ENCODE measurements at places on chromosomes 16 and 17.
A peak's percentile ranks its signal among the peaks of the same experiment; 100 is the strongest.

DNA sequence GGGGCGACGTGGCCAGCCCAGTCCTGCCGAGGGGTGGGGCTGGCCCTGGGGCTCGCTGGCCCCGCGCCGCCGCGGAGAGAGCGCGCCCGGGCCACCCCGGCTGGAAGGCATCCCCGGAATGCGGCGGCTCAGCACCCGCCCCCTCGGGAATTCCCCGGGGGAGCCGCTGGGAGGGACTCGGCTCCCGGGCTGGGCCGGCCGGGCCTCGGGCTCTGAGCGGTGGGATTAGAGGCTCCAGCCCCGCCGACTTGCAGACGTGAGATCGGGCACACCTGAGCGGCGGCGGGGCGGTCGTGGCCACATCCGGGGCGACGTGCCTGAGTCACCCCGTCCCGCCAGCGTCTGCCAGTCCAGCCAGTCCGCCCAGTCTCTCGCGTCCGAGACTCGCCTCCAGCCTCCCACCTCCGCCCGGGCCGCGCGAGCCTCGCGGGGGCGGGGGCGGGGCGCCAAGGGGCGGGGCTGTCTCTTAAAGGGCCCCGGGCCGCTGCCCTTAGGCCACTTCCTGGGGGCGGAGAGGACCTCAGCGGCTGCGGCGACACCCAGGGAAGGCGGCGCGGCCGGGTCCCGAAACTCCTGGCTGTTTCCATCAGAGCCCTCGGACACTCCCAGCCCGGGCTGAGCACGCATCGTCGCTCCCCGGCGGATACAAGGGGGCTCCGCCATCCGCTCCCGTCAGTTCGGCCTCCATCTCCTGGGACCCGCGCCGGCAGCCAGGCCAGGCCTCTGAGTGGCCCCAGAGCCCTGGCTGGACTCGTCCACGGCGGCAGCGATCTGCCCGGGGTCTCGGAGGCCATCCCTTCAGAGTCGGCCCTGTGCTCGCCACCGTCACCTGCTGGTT, at the start of gene KCTD11:
TSS of gene KCTD11 (plus strand) at position 498 of the 838 bp plus-strand sequence.
- no peak for DNase-seq

GRCh38 chr17:2137342-2138098, 82.6 kb downstream of the HIC1 start:
- DNase-seq, result no peak

DNA sequence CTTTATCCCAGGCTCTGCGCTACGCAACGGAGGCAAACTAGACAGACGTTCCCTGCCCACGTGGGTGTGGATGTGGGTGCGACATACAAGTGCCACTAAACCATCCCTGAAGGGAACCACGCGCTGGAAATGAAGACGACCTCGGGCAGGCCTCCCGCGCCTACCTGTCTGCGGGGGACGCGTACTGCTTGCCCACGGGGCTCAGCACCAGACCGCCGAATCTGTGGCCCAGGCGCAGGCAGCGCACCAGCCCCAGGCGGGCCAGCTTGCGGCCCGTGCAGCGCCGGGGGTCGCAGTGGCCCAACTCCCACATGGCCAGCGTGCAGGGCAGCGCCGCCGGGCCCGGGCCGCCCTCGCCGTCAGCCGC, 480 bp downstream of the TSR3 start:
- DNase-seq, result no peak

DNA sequence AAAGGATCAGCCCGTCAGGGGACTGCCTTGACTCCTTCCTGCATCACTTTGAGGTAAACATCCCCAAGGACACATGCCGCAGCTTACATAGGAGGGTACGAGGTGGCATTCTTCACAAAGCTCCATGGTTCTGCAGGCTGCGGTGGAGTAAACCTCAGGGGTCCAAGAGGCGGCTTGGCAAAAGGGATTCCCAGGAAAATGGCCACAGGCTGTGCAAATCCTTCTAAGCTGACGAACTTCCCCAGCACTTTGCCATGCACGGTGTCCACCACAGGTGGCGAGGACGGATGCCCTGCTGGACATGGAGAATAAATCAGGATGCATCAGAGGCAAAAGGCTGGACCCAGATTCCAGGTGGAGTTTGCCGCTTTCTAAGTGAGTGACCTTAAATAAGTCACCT, 4.2 kb downstream of the CES1 start:
- no peak for DNase-seq

- no peak for DNase-seq
These were observed 11.2 kb downstream of the SPNS3 start for GRCh38 chr17:4444782-4445473.

- no peak for DNase-seq
These were observed 90.7 kb upstream of the WSB1 start for GRCh38 chr17:27203241-27203640.

- DNase-seq, result no peak
These were observed 27.1 kb downstream of the PMP22 start for GRCh38 chr17:15238057-15238456.

GRCh38 chr16:69941251-69942098, 9.7 kb upstream of the CLEC18A start:
- DNase-seq, result no peak

DNA sequence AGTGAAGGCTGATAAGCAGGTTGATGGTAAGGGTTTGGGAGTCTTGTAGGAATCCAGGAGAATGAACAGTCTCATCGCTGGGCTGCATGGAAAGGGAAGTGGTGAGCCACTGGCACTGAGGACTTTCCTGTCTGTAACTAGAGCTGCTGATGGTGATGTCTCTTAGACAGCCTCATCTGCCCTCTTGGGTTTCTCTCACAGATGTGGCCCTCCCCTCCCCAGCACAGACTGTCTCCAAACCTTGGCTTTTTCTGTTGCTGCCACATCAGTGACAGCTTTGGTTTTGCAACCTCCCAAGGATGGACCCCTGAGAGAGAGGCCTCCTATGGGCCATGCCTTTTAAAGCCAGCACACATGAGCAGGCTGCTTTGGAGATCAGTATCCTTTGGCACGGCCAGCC, 16.9 kb downstream of the PLCG2 start:
- no peak for DNase-seq

GRCh38 chr16:9160551-9160911, 69.1 kb downstream of the HAPSTR1 start:
- no peak for DNase-seq

DNA sequence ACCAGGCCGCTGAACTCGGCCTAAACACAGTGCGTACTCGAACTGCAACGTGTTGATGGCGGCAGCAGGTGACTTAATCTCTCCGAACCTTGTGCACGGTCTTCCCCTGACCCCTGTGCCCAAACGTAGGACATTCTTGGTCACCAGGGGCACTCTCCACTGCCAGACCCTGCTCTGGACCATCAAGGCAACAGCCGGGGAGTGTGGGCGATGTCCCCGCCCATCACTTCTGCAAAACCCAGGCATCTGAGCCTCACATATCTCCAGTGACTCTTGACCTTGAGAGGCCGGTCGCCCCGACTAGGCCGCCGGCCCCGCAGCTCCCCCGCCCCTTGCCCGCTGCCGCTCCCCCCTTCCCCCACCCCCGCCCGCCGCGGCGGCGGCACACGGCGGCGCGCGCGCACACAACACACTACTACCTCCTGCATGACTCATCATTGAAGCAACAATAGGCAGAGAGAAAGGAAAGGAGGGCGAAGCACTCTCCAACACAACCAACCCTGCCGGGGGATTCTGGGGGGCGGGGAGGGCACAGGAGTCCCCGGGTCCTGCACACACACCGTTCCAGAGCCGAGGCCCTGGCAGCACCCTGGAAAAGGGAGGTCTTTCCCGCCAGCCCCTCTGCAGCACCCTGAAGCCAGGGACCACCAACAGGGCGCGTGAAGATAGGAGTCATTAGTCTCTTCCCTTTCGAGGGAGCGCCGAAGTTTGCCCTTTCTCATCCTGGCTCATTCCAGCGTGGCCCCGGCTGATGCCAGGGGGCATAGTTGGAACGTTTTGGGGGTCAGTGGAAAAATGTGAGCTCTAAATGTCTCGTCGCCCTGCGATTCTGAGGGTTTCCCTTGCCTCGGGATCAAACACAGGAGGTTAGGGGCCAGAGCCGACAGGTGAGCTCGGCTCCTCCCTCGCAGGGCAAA, 1.9 kb downstream of the MNT start:
- peak; percentile 43 for DNase-seq

DNA sequence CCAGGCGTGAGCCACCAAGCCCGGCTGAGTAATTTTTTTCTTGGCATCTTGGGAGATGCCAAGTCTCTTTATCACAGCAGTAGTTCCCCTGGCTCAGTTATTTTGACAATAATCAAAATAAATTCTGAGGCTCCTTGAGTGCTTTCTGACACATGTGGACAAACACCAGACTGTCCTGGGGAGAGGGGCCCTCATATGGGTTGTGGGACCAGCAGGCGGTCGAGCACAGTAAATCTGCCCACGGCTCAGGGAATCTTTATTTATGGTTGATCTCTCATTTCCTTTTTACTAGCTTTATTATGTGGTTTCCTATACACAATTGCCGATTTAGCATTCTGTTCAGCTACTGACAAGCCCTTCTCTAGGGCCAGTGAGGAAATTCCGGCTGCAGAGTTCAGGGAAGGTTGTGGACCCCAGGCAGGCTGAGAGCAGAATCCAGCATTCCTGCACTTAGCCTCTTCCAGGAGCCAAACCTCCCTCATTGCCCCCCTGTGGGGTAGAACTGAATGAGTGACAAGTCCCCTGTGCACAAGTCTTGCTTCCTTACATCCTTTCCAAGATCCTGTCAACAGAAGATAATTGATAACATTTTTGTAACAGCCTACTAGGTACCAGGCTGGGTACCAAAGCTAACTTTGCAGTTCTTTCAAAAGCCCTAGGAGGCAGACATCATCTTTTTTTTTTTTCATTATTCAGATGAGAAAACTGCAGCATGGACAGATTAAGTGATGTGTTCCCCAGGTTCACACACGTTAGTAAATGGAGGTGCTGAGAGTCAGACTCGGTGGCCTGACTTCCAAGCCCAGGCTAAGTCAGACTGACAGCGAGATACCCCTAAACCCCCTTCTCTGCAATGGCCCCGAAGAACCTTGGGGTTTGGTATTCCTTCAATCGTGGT, 40.2 kb downstream of the HS3ST3B1 start:
- DNase-seq, result no peak

DNA sequence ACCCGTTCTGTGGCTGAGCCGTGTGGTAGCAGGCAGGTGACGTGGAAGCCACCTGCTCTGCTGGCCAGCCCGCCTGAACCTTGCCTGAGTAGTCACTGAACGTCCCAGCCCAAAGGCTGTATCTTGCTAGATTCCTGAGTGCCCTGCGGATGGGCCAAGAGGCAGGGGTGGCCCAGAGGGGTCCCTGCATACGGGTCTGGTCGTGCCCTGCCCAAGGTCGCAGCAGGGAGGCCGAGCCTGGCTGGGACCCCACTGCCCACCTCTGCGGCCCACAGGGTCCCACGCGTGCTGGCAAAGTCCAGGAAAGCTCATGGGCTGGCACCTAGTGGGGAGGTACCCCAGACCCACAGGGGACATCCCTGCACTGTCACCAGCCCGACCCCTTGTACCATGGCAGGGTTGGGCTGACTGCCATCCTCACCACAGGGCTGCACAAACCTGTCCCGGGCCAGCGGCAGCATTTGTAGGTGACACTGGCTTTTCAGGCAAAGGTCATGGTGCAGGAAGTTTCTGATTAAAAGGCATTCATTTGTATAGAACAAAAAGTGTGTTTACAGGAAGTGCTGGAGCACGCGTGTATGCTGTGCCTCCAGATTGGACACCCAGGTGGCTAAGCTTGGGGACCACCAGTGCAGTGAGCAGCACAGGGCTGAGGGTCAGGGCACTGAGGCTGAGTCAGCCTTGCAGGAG, 45.1 kb upstream of the ZC3H18 start:
- DNase-seq, result no peak

DNA sequence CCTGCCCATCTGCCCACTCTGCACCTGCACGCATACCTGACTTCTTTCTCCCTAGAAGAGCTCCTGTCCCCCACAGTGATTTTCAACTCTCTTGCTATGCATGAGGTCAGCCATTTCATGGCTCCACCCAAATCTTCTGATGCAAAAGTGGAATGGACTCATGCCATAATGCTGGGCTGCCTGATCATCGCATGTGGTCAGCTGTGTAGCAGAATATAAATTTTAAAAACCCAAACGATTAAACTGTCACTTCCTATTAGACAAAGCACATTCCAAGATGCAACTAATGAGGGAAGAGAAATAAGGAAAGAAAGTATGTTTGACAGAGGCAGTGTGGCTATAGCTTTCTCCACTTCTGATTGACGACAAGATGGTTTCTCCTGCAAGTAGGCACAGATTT, 26.1 kb downstream of the GRIN2A start:
- DNase-seq, result no peak

- no peak for DNase-seq
These were observed 17.4 kb upstream of the PHOSPHO1 start for GRCh38 chr17:49247944-49248343.

GRCh38 chr16:66486773-66487579, 59.9 kb downstream of the BEAN1 start:
- no peak for DNase-seq

GRCh38 chr16:23521037-23521743, 10.9 kb upstream of the GGA2 start:
- DNase-seq, result no peak

DNA sequence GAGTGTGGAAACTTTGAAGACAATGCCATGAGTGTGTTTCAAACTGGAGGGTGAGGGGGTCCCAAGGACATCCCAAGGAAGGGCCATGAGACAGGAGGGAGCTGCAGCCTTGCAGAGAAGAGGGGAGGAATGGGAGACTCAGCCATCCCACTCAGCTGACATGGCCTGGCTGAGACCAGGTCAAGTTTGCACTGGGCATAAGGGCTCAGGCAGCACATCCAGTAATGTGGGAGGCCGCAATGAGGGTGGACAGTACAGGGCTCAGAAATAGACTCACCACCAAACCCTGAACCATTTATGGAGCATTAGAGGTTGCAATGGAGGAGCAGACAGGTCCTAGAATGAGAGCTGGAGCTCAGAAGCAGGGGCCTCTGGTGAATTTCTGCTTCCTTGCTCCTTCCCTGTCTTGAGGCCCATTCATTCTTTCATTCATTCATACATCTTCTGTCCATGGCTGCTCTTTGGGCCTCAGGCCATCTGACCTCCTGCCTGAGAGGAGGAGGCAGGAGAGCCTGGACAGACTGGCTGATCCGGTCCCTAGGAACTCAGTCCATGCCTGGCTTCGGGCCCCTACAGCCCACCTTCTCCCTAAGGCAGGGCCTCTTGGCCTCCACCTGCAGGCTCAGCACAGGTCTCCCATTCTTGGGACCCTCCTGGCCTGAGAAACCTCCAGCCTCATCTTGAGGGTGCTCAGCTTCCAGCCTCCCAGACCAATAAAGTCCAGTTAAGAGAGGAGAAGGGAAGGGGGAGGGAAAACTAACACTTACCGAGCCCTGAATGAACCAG, 70.5 kb upstream of the CDH5 start:
- DNase-seq, result no peak

- no peak for DNase-seq
These were observed 77.4 kb downstream of the RPA1 start for GRCh38 chr17:1907216-1907631.
